Sigmoid colon (tissue), 7 donors: ENCODE measurements at places on chromosomes 11 and 22. TPM values are rescaled to one million over a fixed set of nuclear protein-coding genes. Genes with fewer than 3 reads are reported as not detected.

DNA sequence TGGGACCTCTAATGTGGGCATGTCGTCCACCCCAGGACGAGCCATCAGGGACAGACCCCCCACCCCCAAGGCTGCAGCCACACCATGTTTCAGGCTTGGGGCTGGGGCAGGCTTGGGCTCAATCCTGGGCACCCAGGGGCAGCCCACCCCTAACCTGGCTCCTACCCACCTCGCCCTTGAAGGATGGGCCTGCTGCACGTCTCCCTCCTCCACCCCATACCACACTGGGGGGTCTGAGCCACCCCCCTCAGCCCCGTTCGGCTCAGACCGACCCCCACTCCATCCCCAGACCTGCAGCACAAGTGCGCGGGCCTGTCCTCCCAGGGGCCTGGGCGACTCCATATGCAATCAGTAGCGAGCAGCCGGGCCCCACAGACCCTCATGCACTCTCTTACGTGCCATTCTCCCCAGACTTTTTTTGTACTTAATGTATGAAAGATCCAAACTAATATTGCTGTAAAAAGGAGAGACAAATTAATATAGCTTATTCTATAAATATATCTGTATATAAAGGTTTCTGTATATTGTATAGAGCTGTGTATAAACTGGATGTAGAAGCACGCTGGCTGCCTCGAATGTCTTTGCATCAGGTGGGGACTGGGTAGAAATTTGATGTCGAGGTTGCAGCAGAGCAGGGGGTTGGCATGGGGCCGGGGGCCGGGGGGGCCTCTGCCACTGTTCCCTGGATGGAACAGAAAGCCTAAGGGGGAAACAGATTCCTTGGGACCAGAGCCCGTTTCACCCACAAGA lies 5.8 kb upstream of the MYRF start:
- no peak for DNase-seq

DNA sequence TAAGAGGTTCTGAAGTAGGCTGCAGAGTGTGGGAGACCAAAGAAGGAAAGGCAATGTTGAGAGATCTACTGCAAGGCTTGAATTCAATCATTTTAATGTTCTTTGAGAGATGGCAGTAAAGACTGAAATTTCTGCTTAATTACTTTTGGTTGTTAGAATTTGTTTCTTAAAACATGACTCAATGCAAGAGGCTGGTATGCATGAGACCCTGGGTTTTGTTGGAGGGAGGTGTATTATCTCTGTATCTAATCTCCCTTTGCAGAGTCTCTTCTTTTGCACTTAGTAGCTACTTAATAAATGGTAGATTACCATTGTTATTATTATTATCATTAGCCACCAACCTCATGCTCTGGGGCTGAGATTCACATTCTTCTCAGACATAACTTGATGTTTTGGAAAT lies 87.4 kb upstream of the DRD2 start:
- no peak for DNase-seq

DNA sequence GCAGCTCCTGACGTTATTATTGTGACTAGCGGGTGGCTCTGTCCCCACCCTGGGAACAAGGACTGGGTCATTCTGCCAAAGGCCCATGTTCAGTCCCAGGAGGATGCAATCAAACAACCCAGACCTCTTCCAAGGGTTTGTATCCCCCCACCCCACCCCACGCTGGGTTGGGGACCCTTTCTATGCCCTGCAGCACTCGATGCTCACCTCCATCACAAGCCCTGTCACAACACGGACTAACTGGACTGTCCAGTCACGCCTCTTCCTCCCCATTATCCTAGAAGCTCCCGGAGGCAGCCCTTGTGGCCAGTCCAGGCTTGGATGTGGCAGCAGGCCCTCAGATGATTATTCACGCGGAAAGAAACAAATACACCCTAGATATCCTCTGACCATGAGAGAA lies 3.7 kb downstream of the SHANK2 start:
- peak; percentile 55 for DNase-seq

GRCh38 chr22:39382410-39382809 lies 17.2 kb upstream of the TAB1 start:
- no peak for DNase-seq

DNA sequence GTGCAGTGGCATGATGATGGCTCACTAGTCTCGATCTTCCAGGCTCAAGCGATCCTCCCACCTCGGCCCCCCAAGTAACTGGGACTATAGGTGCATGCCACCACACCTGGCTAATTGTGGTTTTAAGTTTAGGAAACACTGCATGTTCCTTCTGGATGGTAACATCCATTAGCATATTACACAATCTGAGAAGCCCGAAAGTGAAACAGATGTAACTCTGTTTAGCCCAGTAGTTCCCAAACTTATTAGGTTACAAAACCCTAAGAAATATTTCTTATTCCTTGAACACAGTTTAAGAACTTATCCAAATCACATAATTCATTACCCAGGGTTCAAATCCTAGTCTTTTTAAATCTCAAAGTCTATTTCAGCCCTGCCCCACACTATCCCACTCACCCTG lies 28.3 kb downstream of the POLDIP3 start:
- DNase-seq: no peak

SLC43A3 gene
- 35.3 TPM for total RNA-seq

OR8G5 gene
- not detected for total RNA-seq

CAVIN3 gene
- 167 TPM for total RNA-seq

CALCA gene
- 0.36 TPM for total RNA-seq

LMNTD2 gene
- 1.4 TPM for total RNA-seq

DNA sequence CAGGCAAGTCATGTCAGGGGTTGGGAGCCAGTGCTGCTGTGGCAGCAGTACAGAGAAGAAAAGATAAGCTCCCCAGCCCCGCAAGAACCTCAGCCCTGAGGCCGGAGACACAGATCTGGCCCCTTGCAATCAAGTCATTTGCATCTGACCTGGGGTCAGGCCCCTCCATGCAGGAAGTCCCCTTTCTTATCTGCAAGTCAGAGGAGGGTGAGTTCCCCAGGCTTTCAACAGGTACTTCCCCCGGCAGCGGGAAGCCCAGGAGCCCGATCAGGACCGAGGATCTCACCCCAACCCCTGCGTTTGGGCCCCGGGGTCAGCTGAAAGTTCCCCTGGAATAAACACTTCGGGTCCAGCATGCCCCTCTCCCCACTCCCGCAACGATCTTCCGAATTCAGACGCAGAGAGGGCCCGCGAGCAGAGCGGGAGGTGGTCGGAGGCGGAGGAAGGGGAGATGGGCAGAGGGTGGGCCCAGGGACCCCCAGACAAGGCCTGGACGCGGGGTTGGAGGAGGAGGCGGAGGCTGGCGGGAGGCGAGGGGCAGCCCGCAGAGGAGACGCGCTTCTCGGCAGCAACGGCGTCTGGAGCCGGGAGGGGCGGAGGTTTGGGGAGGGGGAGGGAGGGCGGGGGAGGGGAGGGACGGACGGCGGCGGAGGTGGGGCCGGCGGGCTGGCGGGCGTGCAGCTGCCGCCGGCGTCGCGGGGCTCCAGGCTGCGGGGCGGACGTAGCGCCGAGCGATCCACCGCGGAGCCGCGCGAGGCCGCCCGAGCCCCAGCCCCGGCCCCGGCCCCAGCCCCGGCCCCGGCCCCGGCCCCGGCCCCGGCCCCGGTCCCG lies at the start of gene TSPAN18:
TSS of gene TSPAN18 (plus strand) at position 680 of the 831 bp plus-strand sequence. CDS start 179,455 bp downstream, outside the sequence.
- DNase-seq: peak; percentile 68

PKDREJ gene
- total RNA-seq: 0.36 TPM

GRCh38 chr11:119107538-119108145 lies 498 bp downstream of the C2CD2L start:
- no peak for DNase-seq

ARHGAP32 gene
- 11.8 TPM for total RNA-seq

DCHS1 gene
- 40.6 TPM for total RNA-seq

- DNase-seq: no peak
Measured at GRCh38 chr11:31757260-31757835, 53.8 kb downstream of the PAX6 start.

- no peak for DNase-seq
Measured at GRCh38 chr22:40890881-40891280, 29.0 kb upstream of the DNAJB7 start.

MS4A6A gene
- 64.3 TPM for total RNA-seq

GRCh38 chr22:36244522-36245391 lies 5.4 kb upstream of the APOL2 start:
- no peak for DNase-seq

TENM4 gene
- total RNA-seq: 14.6 TPM

GRCh38 chr22:41406410-41406809 lies 24.7 kb downstream of the TEF start:
- DNase-seq: no peak

FXYD6 gene
- 305 TPM for total RNA-seq

DNA sequence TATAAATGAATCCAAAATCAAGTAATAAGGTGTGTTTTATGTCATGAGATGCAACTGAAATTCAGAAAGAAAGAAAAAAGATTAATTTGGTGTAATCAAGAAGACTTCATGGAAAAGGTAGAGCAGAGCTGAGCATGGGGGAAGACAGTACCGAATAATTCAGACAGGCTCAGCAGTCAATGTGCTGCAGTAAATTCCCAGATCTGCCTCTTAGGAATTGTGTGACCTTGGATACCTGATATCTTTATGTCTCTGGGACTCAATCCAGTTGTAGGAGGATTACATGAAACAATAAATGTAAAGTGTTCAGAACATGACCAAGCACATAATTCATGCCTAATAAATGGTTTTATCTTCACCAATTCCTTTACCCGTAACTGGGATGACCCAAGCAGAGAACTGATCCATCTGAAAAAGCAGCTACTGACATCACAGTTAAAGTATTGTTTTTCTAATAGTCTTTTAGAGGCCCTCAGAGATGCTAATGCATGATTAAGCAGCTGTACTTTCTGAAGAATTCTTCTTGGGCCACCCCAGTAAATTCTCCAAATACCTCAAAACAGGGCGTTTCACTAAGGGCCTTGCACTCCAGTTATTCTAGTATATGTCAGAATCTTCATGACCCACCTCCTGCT lies 7.8 kb downstream of the MS4A12 start:
- no peak for DNase-seq

DNA sequence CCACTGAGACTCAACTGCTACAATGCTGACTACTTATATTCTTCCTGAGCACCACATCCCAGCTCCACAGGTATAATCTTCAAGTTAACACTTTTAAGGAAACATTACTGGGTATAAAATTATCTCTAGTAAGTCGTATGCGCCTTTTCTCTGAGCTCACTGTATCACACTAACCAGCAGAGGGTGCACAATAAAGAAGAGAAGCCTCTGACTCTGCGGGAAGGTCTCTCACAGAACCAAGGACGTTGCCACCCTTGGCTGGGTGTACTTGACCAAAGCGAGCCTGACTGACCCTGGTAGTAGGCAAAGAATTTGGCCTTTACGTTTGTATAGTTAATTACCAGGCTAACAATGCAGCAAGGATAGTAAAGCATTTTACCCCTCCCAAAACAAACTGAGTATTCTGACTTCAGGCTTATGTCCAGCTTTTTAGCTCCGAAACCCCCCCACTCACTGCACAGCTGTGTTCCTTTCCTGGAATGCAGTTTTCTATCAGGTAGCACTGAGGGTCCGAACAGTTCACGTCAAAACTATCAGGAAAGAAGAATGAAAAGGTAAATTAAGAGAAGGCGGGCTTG lies at the start of gene BTBD18:
TSS of gene BTBD18 (minus strand) at position 144 of the 578 bp plus-strand sequence. CDS start 631 bp downstream, outside the sequence.
- no peak for DNase-seq

- no peak for DNase-seq
Measured at GRCh38 chr11:70156291-70157037, 46.6 kb upstream of the FADD start.

GRCh38 chr11:32109138-32109537 lies 18.3 kb downstream of the RCN1 start:
- no peak for DNase-seq

DNA sequence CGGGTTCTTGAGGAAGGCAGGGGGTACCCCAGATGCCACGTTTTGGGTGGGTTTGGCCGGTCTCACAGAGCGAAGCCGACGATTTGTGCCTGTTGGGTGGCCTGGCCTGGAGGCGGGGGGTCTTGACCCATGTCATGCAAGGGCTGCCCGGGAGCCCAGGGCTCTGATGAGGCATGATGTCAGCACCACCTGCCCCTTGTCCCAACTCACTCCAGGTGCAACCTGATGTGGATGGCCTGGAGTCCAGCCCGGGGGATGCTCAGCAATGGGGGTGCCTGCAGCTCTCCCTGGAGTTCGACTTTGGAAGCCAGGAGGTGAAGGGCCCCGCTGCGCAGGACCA lies 851 bp downstream of the SYT8 start:
- no peak for DNase-seq

- peak; percentile 29 for DNase-seq
Measured at GRCh38 chr11:112294688-112295340, 34.2 kb upstream of the PLET1 start.

MMP7 gene
- not detected for total RNA-seq

CARD10 gene
- total RNA-seq: 2.8 TPM

DNA sequence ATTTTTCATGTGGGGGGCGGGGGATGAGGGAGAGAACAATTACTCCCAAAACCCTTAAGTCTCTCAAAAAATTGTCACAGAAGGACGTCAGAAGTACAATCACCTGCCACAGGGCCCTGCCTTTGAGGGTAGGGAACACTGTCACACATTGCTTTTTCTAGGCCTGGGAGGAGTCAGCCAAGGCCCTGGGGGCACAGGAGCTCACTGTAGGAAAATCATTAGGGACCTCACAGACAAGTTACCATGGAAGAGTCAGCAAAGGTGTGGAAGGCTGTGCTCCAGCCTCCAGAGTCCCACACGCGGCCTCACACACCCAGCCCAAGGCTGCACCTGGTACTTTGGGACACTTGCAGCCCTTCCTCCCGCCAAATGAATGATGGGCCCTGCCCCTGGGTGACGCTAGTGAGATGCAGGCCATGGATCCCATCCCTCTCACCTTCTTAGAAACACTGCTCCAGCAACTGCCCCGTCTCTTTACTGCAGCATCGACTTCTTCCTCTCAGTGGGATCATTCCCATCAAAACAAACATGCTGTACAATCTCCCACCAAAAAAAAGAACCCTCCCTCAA lies 3.3 kb downstream of the PLEKHA7 start:
- DNase-seq: peak; percentile 54

GRCh38 chr11:66317723-66318599 lies 1.1 kb upstream of the CD248 start:
- peak; percentile 91 for DNase-seq

- DNase-seq: no peak
Measured at GRCh38 chr22:46966495-46966845, 204.0 kb downstream of the TBC1D22A start.

DNA sequence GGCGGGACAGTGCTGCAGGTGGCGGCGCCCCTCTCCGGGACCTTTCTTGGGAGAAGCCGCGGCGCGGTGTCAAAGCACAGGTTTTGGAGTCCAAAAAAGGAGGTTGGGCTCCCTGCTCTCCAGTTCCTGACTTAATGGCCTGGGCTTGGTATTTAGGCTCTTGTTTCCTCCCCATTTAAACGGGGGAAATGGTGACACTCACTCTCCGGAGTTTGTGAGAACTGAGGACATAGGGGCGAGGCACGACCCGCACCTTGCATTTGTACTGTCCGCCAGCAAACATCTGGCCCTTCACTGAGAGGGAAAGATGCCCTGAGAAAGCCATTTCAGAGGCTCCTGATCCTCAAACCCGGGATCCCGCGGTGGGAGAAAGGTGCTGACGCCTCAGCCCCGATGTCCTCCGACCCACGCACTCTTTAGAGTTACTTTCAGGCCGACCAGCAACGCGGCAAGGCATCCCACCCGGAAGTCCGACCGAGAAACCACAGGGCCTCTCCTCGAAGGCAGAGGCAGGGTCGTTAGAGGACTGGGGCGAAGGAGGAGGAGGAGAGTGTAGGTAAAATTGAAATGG lies 2.9 kb upstream of the WDR74 start:
- peak; percentile 73 for DNase-seq

CYP2D6 gene
- not detected for total RNA-seq
